Brain microvascular endothelial cell (primary cell): ENCODE measurements at places on chromosomes 5 and 9.

GRCh38 chr5:135244620-135245021 lies 154.4 kb downstream of the MACROH2A1 start:
- no peak for DNase-seq

GRCh38 chr5:25694801-25695200 lies 1050.0 kb upstream of the CDH10 start:
- DNase-seq = no peak

GRCh38 chr5:15393146-15393545 lies 106.8 kb upstream of the FBXL7 start:
- DNase-seq = no peak

DNA sequence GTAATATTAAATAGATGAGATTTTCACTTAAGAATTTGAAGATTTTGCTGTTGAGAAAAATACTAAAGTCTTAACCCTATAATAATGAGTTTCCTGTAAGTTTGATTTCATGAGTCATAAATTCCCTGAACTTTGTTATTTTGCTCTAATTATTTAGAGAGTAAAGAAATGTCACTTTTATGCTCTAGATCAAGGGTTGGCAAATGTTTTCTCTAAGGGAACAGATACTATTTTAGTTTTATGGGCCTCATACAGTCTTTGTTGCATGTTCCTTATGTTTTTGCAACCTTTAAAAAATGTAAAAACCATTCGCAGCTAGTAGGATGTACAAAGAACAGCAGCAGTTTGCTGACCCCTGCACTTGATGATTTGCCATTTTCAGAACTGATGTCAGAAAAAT lies 480 bp upstream of the TXNDC8 start:
- DNase-seq = no peak

- no peak for DNase-seq
Observed at GRCh38 chr5:14164164-14165163, 21.3 kb downstream of the TRIO start.

- DNase-seq = no peak
Observed at GRCh38 chr5:140103154-140103553, 10.8 kb upstream of the PURA start.

DNA sequence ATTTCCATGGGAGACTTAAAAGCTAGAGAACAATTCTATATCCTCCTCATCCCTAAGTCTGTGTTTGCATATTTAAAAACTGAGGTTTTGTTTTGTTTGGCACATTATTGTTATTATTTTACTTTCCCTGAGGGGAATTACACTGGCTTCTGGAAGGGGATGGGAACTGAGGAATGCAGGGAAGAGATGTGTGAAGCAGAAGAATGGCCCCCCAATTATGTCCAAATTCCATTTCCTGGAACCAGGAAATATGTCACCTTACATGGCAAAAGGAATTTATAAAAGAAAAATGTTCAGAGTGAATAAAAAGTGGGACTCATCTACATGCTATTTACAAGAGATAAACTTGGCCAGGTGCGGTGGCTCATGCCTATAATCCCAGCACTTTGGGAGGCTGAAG lies 129.8 kb downstream of the MARCHF11 start:
- DNase-seq = no peak

- no peak for DNase-seq
Observed at GRCh38 chr9:14256588-14256987, 57.4 kb downstream of the NFIB start.

DNA sequence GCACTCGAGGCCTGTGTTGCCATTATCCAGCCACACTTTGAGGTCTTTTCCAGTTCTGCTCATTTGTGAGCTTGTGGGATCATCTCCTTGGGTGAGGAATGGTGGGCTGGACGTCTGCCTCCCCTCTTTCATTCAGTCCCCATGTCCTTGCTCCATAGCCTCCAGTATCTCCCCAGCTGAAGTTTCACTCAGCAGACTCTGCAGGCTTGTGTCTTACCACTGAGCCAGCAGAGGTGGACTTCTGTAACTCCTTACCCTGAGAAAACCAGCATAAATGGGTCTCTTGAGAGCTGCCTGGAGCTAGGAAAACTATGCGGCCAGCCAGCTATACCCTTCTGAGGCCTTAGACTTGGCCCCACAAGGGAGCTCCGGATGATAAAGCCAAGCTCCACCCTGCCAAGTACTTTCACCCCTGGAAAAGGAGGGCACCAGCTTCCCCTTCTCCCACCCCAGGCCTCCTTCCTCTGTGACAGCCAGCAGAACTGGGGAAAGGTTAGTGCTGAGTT lies 12.2 kb downstream of the IRF1 start:
- no peak for DNase-seq
